ENCODE measurements at places on chromosomes 6 and 20.
A peak's percentile ranks its signal among the peaks of the same experiment; 100 is the strongest.

- H3K27ac ChIP-seq = no peak overlapping the region
- H3K36me3 ChIP-seq = no peaks in the 10 kb centered on the region
- no peak for DNase-seq
- H3K4me1 ChIP-seq = no peaks in the 10 kb centered on the region
- H3K4me3 ChIP-seq = no peak overlapping the region
Measured at GRCh38 chr6:19851241-19852089, 14.3 kb downstream of the ID4 start.

GRCh38 chr6:56327946-56328727 is 80.8 kb upstream of the COL21A1 start:
- DNase-seq = no peak
- no peaks in the 10 kb centered on the region for H3K4me1 ChIP-seq
- H3K27me3 ChIP-seq = peaks cover 8% of the 10 kb centered on the region
- no peaks in the 10 kb centered on the region for H3K36me3 ChIP-seq

GRCh38 chr6:56259234-56260077 is 12.1 kb upstream of the COL21A1 start:
- H3K27me3 ChIP-seq = no peaks in the 10 kb centered on the region
- no peaks in the 10 kb centered on the region for H3K4me1 ChIP-seq
- no peak for DNase-seq
- H3K4me3 ChIP-seq = no peak overlapping the region
- no peak overlapping the region for H3K27ac ChIP-seq
- H3K36me3 ChIP-seq = no peaks in the 10 kb centered on the region

DNA sequence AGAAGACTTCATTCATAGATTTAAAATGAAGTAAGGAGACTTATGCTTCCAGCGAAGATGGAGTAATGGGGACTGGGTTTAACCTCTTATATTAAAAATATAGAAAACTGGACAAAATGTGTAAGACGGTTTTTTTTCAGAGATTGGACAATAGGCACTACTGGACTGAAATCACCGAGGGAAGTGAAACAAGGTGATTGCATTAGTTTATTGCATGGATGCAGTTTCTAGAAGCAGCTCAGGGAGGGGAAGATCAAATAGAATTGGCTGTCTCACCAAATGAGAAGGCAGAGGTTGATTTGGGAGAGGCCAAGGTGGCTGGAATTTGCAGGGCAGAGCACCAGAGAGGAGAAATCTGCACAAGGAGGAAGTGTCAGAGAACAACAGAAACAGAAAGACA is 162.6 kb downstream of the DNAH8 start:
- H3K36me3 ChIP-seq = peaks cover 2% of the 10 kb centered on the region
- no peak overlapping the region for H3K27ac ChIP-seq
- H3K4me1 ChIP-seq = peaks cover 38% of the 10 kb centered on the region
- H3K4me3 ChIP-seq = no peak overlapping the region
- no peaks in the 10 kb centered on the region for H3K27me3 ChIP-seq

GRCh38 chr20:16069389-16070010 is 503.7 kb downstream of the KIF16B start:
- no peaks in the 10 kb centered on the region for H3K4me1 ChIP-seq
- no peak overlapping the region for H3K27ac ChIP-seq
- no peaks in the 10 kb centered on the region for H3K27me3 ChIP-seq
- H3K36me3 ChIP-seq = no peaks in the 10 kb centered on the region
- no peak for DNase-seq

DNA sequence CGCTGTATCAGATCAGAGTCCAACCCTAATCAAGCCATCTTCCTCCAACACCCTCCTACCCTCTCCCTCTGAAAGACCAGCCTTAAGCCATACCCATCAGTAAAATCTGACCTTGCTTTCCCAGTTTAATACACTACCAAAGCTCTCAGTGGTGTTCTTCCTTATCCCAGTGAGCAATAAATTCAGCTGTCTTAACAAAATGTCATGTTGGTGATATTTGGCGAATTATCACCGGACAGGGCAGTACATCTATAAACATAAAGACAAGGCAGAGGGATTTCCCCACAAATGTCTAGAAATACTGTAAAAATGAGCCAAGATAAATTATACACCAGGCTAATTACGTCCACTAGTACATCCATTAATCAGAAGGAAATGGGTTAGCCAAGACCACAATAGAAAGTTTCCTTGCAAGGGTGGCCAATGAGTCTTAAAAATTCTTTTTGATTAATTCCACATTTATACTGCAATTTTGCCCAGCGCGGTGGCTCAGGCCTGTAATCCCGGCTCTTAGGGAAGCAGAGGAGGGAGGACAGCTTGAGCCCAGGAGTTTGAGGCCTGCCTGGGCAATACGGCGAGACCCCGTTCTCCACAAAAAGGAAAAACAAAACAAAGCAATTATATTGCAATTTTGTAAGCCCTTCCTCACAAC is 905 bp downstream of the RARS2 start:
- peak overlapping the region; percentile 86 for H3K4me3 ChIP-seq
- H3K27ac ChIP-seq = peak overlapping the region; percentile 94
- H3K27me3 ChIP-seq = no peaks in the 10 kb centered on the region
- H3K36me3 ChIP-seq = peaks cover 24% of the 10 kb centered on the region
- H3K4me1 ChIP-seq = peaks cover 55% of the 10 kb centered on the region
- DNase-seq = no peak

DNA sequence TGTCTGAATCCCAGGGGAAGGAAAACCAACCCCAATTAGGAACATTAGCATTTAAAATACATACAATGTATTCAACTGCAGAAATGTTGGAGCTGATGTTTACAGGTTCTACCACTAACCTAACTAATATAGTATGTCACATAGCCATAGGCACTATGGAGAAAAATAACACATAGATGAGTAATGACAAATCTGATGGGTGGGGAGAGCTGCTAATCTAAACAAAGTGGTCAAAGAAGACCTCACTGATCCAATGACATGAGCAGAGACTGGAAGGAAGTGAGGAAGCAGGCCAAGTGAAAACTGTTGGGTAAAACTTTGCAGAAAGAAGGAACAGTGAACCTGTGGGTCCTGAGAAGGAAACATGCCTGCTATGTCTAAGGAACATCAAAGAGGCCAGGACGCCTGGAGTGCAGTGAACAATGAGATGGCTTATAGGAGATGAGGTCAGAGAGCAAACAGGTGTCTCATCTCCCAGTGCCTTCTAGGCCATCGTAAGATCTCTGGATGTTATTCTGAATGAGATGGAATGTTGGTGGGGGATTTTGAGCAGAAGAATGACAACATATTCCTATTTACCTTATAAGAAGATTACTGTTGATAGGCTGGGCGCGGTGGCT is 135.7 kb downstream of the ALDH8A1 start:
- H3K27me3 ChIP-seq = no peaks in the 10 kb centered on the region
- no peak for DNase-seq
- no peaks in the 10 kb centered on the region for H3K4me1 ChIP-seq
- no peak overlapping the region for H3K27ac ChIP-seq
- no peaks in the 10 kb centered on the region for H3K36me3 ChIP-seq

GRCh38 chr6:30743099-30744053 is 889 bp upstream of the FLOT1 start:
- DNase-seq = peak; percentile 70
- H3K27me3 ChIP-seq = no peaks in the 10 kb centered on the region
- peak overlapping the region; percentile 95 for H3K27ac ChIP-seq
- H3K4me1 ChIP-seq = peaks cover 67% of the 10 kb centered on the region
- peaks cover 56% of the 10 kb centered on the region for H3K36me3 ChIP-seq

DNA sequence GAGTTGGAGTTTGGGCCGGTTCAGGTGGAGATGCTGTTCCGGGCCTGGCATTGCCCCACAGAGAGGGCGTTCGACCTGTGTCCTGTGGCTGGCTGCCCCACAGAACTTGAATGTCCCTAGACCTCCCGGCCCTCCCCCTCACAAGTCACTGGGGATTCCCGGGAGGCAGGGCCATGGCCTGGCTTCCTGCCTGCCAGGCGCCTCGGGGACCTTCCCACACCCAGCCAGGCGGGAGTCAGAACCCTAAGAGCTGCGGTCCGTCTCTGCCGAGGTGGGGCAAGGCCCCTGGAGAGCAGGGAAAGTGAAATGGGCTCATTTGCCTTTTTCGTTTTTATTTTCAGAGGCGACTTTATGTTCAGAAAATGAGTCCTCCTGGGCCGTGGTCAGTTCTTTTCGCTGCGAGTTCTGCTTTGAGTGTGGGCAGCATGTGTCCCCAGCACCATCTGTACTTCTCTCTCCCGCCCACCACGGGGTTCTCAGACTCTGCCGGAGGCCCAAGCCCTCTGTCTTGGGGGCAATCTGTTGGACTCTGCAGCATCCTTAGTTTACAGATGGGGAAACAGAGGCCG is 8.5 kb downstream of the RBM38 start:
- peak overlapping the region; percentile 74 for H3K4me3 ChIP-seq
- peaks cover 87% of the 10 kb centered on the region for H3K4me1 ChIP-seq
- peak overlapping the region; percentile 99 for H3K27ac ChIP-seq

GRCh38 chr20:49602345-49603208 is 34.6 kb upstream of the PTGIS start:
- no peak overlapping the region for H3K4me3 ChIP-seq
- H3K27ac ChIP-seq = no peak overlapping the region
- peaks cover 3% of the 10 kb centered on the region for H3K4me1 ChIP-seq
- H3K36me3 ChIP-seq = peaks cover 8% of the 10 kb centered on the region
- peaks cover 6% of the 10 kb centered on the region for H3K27me3 ChIP-seq

DNA sequence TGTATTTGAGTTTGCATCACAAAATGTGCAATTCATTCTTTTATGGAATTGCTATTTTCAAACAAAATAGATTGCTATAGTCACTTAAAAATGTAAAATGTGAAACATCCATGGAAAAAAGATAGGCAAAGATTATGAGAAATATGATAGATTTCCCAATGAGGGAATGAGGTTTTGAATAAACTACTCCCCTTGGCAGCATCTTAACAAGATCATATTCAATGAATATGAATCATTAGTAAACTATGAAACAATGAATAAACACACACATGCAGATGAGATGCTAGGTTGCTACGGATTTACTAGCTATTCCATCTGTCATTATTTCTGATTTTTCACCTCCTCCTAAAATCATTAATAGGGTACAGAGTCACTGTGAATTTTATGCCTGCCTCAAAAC is 401.8 kb downstream of the PHF3 start:
- no peaks in the 10 kb centered on the region for H3K4me1 ChIP-seq
- no peak for DNase-seq
- H3K36me3 ChIP-seq = no peaks in the 10 kb centered on the region
- H3K27ac ChIP-seq = no peak overlapping the region
- H3K27me3 ChIP-seq = no peaks in the 10 kb centered on the region
- no peak overlapping the region for H3K4me3 ChIP-seq

- H3K4me1 ChIP-seq = no peaks in the 10 kb centered on the region
- no peak overlapping the region for H3K4me3 ChIP-seq
- DNase-seq = no peak
- no peak overlapping the region for H3K27ac ChIP-seq
- H3K27me3 ChIP-seq = no peaks in the 10 kb centered on the region
- H3K36me3 ChIP-seq = no peaks in the 10 kb centered on the region
Measured at GRCh38 chr6:21501815-21502214, 91.7 kb upstream of the SOX4 start.

- H3K4me1 ChIP-seq = peaks cover 28% of the 10 kb centered on the region
- peaks cover 14% of the 10 kb centered on the region for H3K36me3 ChIP-seq
- DNase-seq = no peak
- no peaks in the 10 kb centered on the region for H3K27me3 ChIP-seq
- H3K27ac ChIP-seq = no peak overlapping the region
Measured at GRCh38 chr6:119350952-119351372, 1.4 kb upstream of the MAN1A1 start.

DNA sequence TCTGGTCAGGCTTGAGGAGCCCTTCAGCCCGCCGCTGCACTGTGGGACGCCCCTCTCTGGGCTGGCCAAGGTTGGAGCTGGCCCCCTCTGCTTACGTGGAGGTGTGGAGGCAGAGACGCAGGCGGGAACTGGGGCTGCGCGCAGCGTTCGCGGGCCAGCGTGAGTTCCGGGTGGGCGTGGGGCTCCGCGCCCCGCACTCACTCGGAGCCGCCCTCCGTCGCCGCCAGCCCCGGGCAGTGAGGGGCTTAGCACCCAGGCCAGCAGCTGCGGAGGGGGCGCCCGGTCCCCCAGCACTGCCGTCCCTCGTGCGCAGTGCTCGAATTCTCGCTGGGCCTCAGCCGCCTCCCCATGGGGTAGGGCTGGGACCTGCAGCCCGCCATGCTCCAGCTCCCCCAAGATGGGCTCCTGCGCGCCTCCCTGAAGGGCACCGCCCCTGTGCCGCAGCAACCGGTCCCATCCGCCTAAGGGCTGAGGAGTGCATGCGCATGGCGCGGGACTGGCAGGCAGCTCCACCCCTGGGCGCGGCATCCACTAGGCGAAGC is 695.9 kb downstream of the EPHA7 start:
- H3K4me3 ChIP-seq = no peak overlapping the region
- H3K36me3 ChIP-seq = no peaks in the 10 kb centered on the region
- H3K4me1 ChIP-seq = no peaks in the 10 kb centered on the region
- no peak for DNase-seq

- H3K4me1 ChIP-seq = peaks cover 1% of the 10 kb centered on the region
- DNase-seq = no peak
- H3K4me3 ChIP-seq = no peak overlapping the region
- no peaks in the 10 kb centered on the region for H3K36me3 ChIP-seq
Measured at GRCh38 chr6:15980801-15981200, 148.1 kb upstream of the MYLIP start.

GRCh38 chr6:107532706-107533105 is 42.8 kb downstream of the SOBP start:
- no peak overlapping the region for H3K4me3 ChIP-seq
- H3K27me3 ChIP-seq = peaks cover 2% of the 10 kb centered on the region
- H3K36me3 ChIP-seq = no peaks in the 10 kb centered on the region
- DNase-seq = no peak

GRCh38 chr6:54111341-54112045 is at the start of gene MLIP:
MLIP (plus strand) TSS chr6:54111443; CDS start chr6:54111480, 37 bp downstream.
- no peak within 1 kb of the TSS for H3K27ac ChIP-seq
- DNase-seq = no peak
- no peak within 1 kb of the TSS for H3K4me3 ChIP-seq
- H3K27me3 ChIP-seq = peaks cover 7% of the 10 kb centered on the region
- no peaks in the 10 kb centered on the region for H3K4me1 ChIP-seq

DNA sequence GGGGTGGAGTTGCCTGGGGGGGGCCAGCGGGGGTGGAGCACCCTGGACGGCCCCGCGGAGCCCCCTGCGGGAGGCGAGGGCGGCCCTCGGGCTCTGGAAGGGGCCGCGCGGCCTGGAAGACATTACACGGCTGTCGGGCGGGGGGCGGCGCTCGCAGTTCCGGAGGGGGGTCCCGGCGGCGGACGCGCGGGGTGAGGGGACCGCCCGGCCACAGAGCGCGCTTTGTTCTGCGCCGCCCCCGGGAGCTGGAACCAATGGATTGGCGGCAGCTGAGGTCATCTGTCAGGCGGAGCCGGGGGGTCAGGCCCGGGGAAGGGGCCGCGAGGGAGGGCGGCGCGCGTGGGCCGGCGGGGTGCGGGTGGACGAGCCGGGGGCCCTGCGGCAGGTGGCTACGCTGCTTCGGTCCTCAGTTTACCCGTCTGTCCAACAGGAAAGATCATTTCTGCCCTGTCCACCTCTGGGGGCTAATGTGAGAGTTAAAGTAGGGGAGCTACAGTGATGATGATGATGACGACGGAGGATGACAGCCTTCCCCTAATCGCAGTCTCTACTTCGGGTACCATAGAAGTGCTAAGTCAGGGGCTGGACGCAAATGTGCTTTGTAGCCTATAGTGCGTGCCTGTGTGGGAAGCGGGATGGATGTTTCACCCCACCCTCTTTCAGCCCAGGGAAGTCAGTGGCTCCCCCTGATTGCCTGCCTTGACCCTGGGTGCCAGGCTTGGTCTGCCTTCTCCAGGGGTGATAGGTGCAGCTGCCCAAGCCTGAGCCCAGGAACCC is 10.4 kb downstream of the SRXN1 start:
- H3K27ac ChIP-seq = no peak overlapping the region
- peaks cover 10% of the 10 kb centered on the region for H3K27me3 ChIP-seq
- H3K4me3 ChIP-seq = no peak overlapping the region
- peaks cover 5% of the 10 kb centered on the region for H3K36me3 ChIP-seq

GRCh38 chr6:155461556-155461955 is 5.9 kb upstream of the NOX3 start:
- peaks cover 12% of the 10 kb centered on the region for H3K4me1 ChIP-seq
- no peak overlapping the region for H3K27ac ChIP-seq
- H3K36me3 ChIP-seq = no peaks in the 10 kb centered on the region
- DNase-seq = no peak

All from activated CD4-positive, alpha-beta T cell treated with anti-CD3 and anti-CD28 coated beads for 36 hours (primary cell).